ENCODE measurements at places on chromosomes 3 and 15.

DNA sequence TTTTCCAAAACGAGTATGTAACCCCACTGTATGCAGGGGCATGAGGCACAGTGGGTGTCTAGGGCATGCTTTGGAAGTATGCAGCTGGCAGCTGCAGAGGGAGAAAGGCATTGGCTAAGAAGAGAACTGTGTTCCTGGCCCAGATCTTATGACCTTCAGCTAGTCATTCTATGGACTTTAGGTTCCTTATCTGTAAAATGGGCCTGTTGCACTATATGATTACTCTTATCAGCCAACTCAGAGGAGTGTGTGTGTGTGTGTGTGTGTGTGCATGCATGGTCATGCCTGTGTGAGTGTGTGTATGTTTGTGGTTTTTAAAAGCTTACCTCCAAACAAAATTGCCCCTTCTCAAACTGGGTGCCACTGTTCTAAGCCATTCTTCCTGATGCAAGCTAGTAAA, 27.4 kb upstream of the CHST2 start:
- DNase-seq, result no peak

- no peak for DNase-seq
Measured at GRCh38 chr3:157527131-157527881, 24.1 kb upstream of the VEPH1 start.

- DNase-seq, result no peak
Measured at GRCh38 chr15:50542887-50543210, 3.6 kb downstream of the USP50 start.

DNA sequence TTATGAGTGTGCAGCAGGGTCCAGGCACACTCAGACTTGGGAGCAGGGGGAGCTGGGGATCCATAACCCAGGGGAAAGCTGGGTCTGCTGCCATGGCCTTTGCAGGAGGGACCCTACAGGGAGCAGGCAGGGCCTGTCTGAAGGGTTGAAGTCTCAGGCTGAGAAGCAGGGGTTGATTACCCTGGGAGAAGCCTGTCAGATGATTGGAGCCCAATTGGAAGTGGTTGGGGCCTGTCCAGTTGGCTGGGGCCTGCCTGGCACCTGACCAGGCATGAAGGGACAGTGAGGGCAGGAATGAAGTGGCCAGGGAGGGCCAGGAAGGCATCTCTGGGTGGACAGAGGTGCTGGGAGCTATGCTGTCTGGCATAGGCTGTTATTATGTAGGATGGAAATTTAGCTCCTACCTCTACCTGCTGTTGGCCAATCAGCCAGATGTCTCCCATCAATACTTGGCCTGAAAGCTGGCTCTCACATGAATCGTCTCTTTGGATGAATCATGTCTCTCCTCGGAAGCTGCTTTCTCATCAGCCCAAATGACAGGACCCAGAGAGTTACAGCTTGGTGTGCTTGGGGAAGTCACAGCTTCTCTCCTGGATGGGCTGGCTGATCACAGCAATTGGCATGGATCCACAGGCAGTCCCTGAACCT, 27.4 kb upstream of the SLCO2A1 start:
- DNase-seq, result no peak

- DNase-seq, result no peak
Measured at GRCh38 chr15:101543431-101543830, 53.9 kb upstream of the PCSK6 start.

DNA sequence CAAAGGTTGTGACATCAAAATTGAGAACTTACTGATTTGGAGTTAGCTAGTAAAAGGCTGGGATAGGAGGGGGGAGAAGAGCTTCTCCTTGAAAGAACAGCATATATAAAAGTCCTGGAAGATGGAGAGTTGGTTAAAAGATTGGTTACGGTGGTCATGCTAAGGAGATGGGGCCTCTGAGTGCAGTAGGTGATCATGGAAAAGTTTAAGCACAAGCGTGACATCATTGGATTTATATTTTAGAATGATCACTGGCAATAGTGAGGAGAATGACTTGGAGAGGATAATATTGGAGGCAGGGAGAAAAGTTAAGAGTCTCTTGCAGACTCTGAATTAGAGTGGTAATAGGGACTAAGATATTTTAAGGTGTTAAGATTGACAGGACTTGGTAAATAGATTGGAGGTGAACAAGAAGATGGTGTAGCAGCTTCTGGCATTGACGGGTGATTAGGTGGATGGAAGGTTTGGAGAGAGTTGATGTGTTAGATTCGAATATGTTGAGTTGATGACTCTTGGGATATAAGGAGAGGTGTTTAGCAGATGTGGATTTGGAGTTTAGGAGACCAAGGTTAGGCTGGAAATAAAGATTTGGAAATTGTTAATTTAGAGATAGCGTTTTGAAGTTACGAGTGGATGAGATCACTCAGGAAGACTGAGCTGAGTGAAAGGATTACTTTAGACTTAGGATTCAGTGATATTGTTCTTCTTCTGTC, 19.6 kb downstream of the PIAS1 start:
- no peak for DNase-seq

- DNase-seq, result no peak
Measured at GRCh38 chr3:14172496-14172895, 5.9 kb downstream of the XPC start.

GRCh38 chr15:31135523-31135922, 34.0 kb upstream of the TRPM1 start:
- DNase-seq, result no peak

DNA sequence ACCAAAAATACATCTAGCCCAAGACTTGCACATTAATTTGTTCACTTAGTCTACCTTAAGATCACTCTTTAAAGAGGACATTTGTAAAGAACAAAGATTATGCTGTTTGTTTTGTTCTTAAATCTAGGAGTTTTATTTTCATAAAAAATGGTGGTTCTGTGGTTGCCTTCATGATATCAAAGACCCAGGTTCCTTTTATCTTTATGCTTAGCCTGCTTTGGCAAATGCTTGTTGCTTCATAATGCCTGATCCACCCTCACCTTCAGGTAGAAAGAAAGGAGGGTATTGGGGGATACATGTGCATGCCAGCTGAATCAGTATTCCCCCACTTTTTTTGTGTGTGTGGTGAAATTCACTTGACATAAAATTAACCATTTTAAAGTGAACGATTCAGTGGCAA, 48.5 kb downstream of the GTF2E1 start:
- DNase-seq, result no peak

GRCh38 chr15:79659691-79660090, 227.6 kb downstream of the MINAR1 start:
- DNase-seq, result no peak

DNA sequence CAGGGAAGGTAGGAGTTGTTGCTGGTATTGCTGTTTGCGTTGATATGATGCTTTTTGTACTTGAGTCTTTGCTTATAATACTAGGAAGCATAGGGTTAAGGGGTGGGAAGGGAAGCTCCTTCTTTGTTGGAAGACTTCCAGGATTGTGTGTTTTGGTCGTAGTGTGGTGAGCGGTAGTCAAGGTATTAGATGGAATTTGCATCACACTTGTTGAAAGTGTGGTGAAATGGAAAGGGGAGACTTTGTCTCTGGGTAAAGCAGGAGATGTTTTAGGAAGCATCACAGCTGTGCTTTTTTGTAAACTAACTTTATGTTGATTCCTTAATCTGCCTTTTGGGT, 14.9 kb downstream of the IGSF10 start:
- no peak for DNase-seq

GRCh38 chr15:48266024-48266689, 60.1 kb downstream of the SLC12A1 start:
- DNase-seq, result no peak

- no peak for DNase-seq
Measured at GRCh38 chr3:101039285-101039684, 46.1 kb upstream of the ABI3BP start.

DNA sequence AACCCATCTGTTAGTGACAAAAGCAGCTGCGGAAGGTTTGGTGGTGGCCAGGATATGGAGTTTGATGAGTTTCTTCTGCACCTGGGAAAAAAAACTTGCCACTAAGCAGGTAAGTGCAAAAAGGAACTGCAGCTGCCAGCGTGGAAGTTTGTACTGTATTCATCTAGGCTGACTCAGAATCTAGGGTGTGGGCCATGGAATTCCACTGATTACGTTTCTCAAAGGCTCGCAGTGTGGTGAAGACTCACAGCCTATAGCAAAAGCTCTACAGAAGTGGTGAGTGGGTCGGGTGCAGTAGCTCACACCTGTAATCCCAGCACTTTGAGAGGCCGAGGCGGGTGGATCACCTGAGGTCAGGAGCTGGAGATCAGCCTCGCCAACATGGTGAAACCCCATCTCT, 334.6 kb upstream of the GRM7 start:
- peak; percentile 82 for DNase-seq

DNA sequence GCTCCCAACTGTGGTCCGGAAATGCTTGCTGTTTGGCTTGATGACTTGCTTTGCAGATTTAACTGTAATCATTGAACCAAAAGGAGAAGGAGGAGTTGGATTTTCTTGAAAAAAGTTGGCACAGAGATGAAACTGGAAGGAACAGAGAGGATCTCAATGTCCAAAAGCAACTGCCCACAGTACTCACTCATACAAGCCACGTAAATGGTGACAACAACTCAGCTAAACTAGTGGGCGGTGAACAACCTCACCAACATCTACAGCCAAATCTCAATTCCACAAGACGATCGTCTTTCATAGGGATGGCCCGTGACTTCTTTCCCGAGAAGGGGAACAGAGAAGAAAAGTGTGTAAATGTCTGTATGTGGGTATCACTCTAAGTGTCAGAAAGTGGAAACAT, 48.1 kb downstream of the MYO5C start:
- DNase-seq, result no peak

GRCh38 chr3:112908252-112908651, 61.6 kb upstream of the CD200R1L start:
- no peak for DNase-seq

- DNase-seq, result no peak
Measured at GRCh38 chr3:33420966-33421365, 19.2 kb downstream of the UBP1 start.

DNA sequence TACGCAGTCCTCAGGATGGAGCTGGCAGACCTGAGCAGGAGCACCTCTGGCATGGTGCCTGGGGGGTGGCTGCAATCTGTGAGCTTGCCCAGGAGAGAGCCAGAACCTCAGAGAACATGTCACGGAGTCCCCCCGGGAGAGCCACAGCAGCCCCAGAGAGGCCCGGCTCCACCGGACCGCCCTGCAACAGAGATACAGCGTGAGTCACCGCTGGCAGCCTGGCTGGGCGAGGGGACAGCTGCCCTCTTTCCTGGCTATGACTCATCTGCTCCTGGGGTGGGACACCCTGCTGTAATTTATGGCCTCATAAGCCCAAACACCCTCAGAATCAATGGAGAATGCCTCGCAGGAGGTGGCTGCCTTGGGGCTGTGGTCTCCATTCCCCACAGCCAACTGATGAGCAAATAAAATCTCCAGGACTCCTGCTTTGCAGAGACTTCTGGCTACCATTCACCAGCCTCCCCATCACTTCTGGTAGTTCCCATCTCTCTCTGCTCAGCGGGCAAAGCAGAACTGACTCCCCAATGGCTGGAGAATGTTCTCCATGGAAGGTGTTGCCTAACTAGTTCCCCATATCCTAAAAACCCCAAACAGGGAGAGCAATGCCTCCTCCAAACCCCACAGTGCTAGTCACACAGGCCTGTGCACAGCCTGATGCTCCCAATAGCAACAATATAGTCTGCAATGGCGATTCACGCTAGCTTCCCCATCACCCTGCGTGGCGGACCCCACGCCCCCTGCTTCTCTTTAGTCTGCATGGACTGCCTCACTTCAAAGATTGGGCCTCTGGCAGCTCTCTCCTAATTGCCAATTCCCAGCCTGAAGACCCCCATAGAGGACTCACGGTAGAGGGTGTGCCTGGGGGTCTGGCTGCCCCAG, 21.6 kb downstream of the ACSBG1 start:
- peak; percentile 88 for DNase-seq

DNA sequence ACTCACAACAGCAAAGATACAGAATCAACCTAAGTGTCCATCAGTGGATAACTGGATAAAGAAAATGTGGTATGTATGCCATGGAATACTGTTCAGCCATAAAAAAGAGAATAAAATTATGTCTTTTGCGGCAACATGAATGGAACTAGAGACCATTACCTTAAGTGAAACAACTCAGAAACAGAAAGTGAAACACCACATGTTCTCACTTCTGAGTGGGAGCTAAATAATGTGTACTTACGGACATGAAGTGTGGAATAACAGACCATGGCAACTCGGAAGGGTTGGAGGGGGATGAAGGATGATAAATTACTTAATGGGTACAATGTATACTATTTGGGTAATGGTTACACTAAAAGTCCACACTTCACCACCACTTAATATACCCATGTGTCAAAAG, 600.6 kb downstream of the MAGI1 start:
- DNase-seq, result no peak

- DNase-seq, result peak; percentile 13
Measured at GRCh38 chr3:128226795-128227395, 73.6 kb downstream of the EEFSEC start.

DNA sequence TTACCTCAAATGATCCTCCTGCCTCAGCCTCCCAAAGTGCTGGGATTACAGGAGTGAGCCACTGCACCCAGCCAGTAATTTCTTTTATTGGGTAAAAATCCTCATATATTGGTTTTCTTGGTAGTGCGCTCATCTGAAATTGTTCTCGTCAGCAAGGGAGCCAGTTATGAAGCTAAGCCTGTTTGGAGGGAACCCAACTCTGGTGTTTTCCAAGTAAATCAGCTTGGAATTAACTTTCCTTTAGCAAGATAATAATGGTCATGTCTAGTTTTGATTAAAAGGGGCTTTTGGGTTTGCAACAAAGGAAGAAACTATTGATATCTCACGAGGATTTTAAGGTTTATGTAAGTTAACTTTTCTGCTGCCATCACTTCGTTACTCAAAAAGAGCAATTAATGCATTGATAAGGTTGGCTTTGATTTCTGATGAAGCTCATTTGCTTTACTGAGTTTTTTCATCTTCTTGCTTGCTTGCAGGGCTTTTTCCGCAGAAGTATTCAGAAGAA, 72.7 kb downstream of the RARB start:
- no peak for DNase-seq

DNA sequence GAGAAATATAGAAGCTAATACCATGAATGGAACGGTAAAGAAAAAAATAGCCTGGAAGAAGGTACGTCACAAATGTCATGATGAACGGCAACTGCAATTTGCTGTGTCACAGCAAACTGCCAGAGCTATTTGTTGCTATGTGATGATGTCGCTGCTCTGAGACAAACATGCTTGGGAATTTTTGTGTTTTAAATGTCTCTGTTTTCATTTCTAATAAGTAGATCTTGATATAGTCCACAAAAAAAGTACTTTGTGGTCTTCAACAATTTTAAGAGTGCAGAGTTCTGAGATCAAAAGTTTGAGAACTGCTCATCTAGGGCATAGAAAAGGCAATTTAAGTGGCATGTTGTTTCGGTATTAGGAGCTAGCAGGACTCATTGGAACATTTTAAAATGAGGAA, 4.3 kb upstream of the NR1D2 start:
- DNase-seq, result no peak

GRCh38 chr15:58362262-58362922, 69.4 kb upstream of the LIPC start:
- DNase-seq, result no peak

GRCh38 chr3:194296454-194297263, 54.5 kb downstream of the CPN2 start:
- DNase-seq, result peak; percentile 93

GRCh38 chr3:51141573-51141972, 243.5 kb upstream of the MANF start:
- no peak for DNase-seq

DNA sequence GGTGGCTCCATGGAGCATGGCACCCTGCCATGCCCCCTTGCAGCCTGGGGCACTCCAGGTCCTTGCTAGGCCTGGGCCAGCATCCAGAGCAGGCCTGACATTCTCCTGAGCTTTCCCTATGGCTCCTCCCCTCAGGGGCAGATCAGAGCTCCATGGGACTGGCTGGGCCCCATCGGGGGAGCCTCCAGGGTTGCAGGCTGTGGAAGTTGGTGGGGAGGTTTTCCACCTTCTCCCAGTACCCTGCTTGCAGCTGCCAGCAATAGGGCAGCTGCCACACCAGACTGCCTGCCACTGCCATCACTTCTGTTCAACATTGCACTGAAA, 75.7 kb upstream of the TP63 start:
- DNase-seq, result no peak
